AG04450 (cell line): ENCODE measurements at places on chromosomes 1 and 21.
A peak's percentile ranks its signal among the peaks of the same experiment; 100 is the strongest.

DNA sequence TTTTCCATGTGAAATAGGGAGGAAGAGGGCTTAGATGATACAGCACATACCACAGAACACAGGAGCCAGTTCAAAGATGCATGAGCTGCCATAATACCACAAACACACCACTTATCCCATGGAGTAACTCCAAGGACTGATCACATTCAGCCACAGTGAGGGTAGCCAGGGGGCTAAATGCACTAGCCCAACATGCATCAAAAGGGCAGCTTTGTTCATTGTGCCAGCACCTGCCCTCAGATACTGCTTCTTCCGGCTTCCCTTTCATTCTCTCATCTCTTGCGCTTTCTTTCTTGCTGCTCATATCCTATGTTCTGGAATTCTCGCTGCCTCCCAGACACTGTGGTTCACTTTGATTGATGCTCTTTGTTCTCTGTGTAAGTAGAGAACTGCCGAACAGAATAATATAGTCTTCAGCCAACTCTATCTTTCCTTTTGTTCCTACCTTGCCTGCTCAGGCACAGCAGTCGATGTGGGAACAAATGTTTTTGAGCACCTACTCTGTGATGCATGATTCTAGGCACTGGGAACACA is 50.0 kb upstream of the SYT6 start:
- no peak for DNase-seq

DNA sequence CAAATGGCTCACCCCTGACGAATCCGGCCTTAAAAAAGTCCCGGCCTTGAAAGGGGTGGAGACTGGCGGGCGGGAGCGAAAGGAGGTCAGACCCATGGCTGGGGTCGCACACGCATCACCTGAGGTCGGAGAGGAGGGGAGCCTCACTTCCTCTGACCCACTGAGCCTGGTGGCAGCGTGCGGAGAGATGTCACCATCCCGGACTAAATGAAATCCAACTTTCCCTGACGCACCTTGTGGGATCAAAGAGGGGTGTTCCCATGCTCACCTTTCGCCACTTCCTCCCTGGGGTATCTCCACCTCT is 709 bp upstream of the SLC41A1 start:
- DNase-seq = no peak

GRCh38 chr1:31394584-31395193 is 18.3 kb upstream of the SERINC2 start:
- peak; percentile 46 for DNase-seq

DNA sequence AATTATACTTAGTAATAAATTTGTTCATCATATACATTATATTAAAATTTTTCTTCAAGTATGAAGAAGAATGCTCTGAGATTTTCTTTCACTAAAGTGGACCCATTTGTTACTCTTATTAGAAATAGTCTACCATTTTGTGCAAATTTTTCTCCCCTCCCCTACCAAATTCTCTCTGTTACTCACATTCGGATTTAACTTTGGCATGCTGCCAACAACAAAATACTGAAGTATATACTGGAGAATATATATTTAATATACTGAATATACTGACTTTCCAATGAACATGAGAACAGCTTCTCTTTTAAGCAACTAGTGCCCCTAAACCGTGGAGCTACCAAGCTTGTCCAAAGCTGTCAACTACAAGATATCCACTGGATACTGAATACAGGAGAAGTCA is 57.2 kb downstream of the CENPF start:
- no peak for DNase-seq

DNA sequence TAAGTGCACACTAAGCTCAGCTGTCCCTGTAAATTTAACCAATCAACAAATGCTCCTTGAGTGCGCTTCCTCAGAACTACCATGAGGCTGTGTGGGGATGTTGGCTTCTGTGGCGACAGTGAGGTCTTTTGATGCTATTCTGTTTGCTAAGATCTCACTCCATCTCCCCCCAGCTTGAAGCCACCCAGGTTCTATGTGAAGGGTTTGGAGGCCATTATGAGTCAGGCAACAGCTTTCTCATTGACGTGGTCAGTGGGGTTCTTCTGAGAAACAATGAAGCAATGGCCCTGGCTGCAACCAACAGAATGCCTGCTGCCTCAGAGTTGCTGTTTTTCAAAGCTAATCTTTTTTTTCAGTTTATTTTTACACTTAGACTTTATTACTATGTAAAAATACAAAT is 205.5 kb downstream of the PTBP2 start:
- peak; percentile 23 for DNase-seq

DNA sequence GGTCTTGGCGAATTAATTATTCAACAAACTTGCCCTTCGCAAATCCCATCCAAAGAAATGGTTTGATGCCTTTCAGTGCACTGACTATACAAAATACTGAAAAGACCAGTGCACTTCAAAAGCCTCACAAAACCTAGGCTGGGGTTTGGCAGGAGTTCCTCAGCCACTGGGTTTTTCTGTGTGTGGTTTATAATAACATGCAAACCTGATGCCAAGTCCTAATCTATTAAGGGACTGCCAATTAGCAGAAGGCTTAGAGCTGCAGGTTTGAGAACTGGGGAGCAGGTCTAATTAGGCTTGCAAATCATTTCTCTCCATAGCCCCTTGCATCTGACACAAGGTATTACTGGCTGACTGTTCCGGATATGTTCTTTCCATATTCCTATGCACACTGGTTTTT is 27.7 kb downstream of the PLPP3 start:
- no peak for DNase-seq

DNA sequence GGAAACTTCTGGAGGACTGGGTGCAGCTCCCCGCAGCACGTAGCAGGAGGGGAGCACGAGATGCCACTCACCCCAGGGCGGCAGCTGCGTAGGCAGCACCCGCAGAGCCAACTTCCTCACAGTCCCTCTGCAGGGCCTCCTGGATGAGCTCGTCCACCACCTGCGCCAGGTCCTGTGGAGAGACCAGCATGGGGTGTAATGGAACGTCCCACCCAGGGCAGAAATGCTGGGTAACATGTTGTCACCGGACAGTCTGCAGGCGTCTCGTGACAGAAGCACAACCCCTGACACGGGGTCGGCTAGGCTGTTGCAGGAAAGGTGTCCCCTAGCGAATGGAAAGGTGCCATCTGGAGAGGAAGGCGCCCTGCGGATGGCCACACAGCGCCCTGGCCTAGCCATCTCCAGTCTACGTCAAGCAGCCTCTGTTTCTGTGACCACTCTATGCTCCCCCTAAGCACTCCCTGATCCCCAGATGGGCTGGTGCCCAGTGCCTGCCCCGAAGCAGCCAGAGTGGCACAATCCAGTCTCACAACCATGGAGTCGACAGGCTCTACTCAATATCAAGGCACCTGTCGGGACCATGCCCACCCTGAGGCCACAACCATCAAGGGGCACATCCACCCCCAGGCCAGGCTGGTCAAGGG is 21.2 kb downstream of the MCM3AP start:
- no peak for DNase-seq

DNA sequence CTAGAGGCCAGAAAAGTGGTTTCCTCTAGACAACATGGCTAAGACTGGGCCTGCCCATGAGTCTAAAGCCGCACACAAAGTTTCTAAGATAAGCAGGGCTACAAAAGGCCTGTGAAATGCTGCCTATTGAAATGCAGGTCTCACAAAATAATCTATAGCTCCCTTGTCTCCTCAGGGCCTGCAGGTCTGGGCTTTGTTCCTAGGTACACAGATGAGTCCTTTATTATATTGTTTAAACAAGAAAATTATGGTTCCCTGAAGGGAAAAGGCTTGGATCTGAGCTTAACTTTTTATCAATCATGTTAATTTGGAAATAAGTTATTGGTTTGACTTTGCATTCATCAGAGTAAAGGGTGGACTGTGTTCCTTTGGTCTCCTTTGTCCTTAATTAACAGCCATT is 413.4 kb upstream of the BEND5 start:
- DNase-seq = no peak

- DNase-seq = no peak
Observed at GRCh38 chr1:238396140-238396539, 505.4 kb upstream of the ZP4 start.

DNA sequence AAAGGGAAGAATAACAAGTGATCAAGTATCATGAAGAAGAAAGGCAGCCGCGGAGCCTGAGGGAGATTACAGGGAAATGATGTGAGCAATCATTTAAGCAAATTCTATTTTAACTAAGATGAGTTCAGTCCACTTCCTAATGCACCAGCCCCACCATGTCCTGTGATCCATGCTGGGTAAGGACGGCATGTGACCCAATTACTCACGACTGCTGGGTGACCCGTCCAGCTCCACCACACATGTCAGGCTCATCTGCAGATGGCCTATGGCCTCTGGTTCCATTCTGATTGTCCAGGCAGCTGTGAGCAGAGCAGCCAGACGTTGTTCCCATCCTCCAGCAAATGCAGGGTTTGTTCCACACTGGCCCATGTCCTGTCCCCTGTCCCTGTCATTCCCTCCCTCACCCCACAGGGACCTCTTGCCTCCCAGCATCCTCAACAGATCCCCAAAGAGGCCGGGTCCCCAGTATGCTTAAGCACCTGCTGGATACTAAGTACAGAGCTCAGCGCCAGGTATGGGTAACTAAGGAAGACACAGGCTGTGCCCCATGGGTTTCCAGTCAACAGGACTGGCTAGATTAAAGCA is 87.9 kb downstream of the MATN1 start:
- no peak for DNase-seq

DNA sequence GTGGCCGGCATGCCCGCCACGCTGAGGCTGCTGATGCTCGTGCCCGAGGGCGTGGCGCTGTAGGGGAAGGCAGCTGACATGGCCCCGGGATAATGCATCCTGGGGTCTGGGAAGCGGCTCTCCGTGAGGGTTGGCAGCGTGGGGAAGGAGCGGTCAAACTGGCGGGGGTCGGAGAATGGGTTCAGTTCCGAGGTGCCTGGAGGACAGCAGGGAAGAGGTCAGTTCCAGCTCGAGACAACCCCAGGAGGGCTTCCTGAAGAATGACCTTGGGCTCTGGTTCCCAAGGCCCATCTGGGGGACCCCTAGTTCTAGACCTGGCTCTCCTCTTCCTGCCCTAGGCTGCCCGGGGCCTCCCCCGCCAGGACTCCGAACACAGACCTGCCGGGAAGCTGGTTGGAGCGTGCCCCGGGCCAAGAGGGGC is 27.6 kb downstream of the RUNX3 start:
- DNase-seq = no peak

- DNase-seq = peak; percentile 29
Observed at GRCh38 chr21:36860736-36861594, 105.5 kb downstream of the HLCS start.

- no peak for DNase-seq
Observed at GRCh38 chr1:54337928-54338327, 68.3 kb downstream of the SSBP3 start.
